Activated T-helper 2 cell treated with anti-CD3 and anti-CD28 coated beads, Interferon-gamma antibody, Interleukin-2, Interleukin-4, amounts not matched to agents 10 μg/mL and 5 μg/mL and 100 μg/mL, durations not matched to agents 14 hours and 24 hours and 36 hours (primary cell): ENCODE measurements at places on chromosomes 11 and 22.

DNA sequence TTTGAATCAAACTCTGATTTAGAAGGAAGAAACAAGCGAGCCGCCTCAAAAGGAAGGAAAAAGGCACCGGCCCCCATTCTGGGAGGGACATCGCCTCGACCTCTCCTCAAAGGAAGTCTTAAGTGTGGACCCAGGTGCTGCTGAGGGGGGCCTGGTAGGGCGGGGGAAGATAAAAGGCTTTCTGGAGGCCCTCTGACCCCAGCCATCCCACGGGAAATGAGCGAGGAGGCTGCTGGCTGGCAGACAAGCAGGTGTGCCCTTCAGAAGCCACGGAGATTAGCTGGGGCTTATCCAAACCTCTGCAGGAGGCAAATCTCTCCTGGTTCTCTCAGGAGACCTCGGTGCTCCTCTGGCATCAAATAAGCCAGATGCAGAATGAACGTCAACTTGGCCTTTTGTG is 171.4 kb upstream of the BLID start:
- no peak for DNase-seq

GRCh38 chr11:17638311-17638710 is 81.1 kb upstream of the MYOD1 start:
- no peak for DNase-seq

- DNase-seq: no peak
These were observed 25.5 kb downstream of the BID start for GRCh38 chr22:17748555-17749353.

GRCh38 chr11:12516387-12517105 is 139.2 kb downstream of the PARVA start:
- DNase-seq: no peak

- no peak for DNase-seq
These were observed 926.3 kb downstream of the OPCML start for GRCh38 chr11:132605825-132606570.

- DNase-seq: no peak
These were observed 15.7 kb upstream of the OPCML start for GRCh38 chr11:133547808-133548494.

DNA sequence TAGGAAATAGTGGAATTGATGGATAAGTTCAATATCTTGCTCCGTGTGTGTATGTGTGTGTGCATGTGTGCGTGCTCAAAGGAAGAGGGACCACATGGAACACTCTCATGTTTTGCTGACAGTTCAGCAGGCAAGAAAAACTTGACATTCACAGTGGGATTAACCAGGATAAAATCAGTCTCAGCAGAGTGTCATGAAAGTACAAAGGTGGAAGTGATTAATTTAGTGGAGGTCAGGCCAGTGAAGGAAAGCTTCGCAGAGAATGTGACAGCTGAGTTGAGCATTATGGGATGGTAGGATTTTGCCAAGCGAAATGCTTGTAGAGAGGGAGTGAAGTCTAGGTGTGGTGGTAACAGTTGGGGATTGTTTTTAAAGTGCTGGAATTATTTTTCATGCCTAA is 15.7 kb upstream of the FBXO3 start:
- DNase-seq: no peak

DNA sequence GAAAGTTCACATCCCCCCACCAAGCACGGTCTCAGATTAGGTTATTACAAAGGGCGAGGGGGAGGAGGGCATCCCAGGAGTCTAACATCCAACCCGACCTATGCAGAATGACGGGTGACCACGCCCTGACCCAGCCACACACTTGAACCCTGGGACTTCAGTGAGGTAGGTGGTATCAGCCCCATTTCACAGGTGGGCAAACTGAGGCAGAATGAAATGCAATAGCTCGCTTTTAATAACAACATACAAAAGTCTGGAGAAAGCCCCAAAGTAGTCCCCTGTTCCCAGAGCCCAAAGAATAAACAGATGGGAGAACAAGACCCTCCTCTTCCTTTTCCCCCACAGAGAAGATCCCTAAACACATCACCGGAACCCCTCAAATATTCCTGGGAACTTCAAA is 31.9 kb downstream of the NUP50 start:
- DNase-seq: no peak

GRCh38 chr11:122703541-122704272 is 48.2 kb downstream of the UBASH3B start:
- DNase-seq: no peak
